Stomach (tissue), 19 donors: ENCODE measurements at places on chromosomes 12 and 14. TPM values are rescaled to one million over a fixed set of nuclear protein-coding genes. Genes with fewer than 3 reads are reported as not detected.

Gene CBLN3
- total RNA-seq: 2.0 TPM

Gene GAS2L3
- 1.8 TPM for total RNA-seq

Gene CD27
- total RNA-seq: not detected

Gene ARID2
- total RNA-seq: 28.5 TPM

Gene GARIN6
- total RNA-seq: not detected

Gene FSCB
- total RNA-seq: 0.18 TPM
